ENCODE measurements at places on chromosomes 1 and 21.

DNA sequence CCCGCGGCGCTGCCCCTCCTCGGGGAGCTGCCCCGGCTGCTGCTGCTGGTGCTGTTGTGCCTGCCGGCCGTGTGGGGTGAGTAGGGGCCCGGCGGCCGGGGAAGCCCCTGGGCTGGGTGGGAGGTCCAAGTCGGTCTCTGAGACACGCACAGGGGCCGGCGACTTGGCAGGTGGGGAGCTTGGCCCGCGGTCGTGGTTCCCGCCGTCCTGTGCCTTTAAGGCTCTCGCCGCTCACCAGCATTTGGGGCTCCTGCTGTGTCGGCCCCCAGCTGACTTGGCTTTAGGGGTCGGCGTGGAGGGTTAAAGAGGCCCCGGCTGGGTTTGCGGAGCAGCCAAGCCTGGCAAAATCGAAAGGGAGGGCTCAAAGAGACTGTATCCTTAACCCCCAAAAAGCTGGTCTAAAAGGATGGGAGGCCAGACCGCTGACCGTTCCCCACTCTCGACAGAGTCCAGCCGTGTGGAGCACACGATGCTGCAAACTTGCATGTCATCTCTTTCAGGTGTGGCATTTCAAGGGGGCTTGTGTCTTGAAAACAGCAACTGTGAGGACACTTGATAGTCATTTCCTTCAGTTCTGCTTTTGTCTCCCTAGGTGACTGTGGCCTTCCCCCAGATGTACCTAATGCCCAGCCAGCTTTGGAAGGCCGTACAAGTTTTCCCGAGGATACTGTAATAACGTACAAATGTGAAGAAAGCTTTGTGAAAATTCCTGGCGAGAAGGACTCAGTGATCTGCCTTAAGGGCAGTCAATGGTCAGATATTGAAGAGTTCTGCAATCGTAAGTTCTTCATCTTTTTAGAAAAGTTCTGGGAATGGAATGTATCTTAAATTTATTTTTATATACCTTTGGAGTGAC lies 540 bp downstream of the CD55 start:
- no peak for DNase-seq

- no peak for DNase-seq
Observed at GRCh38 chr21:37446552-37446951, 80.0 kb downstream of the DYRK1A start.

DNA sequence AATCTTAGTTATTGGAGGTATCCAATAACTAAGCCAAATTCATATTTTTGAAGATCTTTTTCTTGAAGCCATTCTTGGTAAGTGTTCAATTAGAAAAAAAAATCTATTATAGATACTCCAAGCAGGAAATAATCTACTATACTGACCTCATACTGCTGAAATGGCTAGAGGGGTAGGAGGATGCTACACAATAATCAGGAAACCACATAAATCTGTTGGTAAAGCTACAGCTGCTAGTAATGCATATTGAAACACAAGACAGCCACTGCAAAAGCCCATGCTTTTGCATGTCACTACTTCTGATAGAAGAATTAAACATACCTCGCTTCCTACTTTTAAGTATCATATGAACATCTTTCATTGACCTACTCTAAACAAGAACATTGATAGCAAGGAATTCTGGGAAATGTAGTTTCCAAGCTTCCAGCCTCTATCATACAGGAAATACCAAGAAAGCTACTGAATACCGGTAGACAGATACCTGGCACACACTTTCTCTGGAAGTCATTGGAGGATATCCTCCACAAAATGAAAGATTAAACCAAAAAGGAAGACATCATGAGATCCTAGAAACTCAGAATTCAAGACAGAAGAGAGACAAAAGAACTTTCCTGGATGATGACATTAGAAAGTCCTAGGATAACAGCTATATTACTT lies 103.0 kb upstream of the VAV3 start:
- no peak for DNase-seq

DNA sequence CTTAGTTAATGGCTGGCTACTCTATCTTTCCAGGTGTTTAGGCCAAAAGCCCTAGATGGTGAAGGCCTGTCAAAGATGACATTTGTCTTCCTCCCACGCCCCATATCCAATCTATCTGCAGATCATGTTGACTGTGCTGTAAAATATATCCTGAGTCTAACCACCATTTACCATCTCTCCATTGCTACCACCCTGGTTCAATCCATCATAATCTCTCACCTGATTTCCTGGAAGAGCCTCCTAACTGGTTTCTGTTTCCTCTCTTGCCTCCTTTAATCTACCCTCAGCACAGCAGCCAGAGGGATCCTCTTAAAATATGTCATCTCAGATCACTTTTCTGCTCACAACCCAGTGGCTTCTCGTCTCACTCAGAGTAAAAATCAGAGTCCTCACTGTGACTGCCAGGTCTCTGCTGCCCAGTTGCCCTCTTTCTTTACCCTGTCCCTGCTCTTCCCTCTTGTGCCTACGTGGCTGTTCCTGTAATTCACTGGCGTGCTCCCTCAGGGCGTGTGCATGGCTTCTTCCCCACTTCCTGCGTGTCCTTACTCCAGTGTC lies 17.8 kb downstream of the TMEM50A start:
- no peak for DNase-seq

- no peak for DNase-seq
Observed at GRCh38 chr21:18370301-18370700, 33.3 kb downstream of the TMPRSS15 start.

GRCh38 chr1:21260405-21261125 lies 29.7 kb downstream of the ECE1 start:
- peak; percentile 78 for DNase-seq

DNA sequence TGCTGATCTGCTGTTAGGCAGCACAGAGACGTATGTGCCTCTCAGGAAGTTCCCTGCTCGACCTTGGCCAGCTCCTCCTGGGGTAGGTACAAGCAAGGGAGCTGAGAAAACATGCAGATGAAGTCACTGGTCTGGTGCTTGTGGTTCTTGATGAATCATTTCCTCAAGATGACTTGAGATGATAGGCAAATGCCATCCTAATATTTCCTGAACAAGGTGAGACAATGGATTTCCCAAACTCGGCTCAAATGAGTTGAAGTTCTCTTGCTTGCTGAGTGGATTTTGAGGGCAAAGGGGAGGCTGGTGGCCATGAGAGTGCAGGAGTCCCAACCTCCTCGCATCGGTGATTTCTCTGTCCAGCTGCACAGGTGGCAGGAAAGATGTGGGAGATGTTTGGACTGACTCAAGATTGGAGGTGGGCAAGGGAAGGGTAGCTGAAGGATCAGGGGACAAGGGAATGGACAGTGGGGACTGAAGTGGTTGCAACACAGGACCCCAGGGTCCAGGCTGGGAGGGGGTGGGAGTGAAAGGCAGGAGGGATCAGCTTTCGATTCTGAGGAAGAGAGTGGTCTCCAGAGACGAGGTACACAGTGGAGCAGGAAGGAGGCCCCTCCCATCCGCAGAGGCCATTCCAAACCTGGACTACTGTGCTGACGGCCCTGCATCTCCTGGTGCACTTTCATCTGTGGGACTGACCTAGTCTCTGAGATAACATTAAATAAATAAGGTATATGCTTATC lies 63.9 kb downstream of the CAPN2 start:
- DNase-seq = no peak

- no peak for DNase-seq
Observed at GRCh38 chr1:239368436-239369109, 17.8 kb upstream of the CHRM3 start.

GRCh38 chr1:200873116-200873670 lies 412 bp downstream of the GPR25 start:
- DNase-seq = peak; percentile 52

DNA sequence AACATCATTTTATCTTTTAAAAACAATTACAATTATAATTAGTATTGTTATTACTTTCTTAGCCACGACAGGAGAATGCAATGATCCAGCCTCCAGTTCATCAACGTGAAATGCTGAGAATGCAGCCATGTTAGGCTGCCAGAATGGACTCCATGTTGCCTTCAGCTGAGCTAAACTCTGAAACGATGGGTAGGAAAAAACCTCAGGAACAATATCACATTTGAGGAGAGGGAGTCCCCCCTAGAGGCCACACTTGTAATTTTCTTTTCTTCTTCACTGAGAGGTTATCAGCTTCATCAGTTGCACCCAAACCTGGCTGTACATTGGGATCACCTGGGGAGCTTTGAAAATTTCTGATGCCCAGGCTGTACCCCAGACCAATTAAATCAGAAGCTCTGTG lies 34.6 kb upstream of the DNAH14 start:
- DNase-seq = no peak

GRCh38 chr1:11301601-11302000 lies 28.6 kb downstream of the UBIAD1 start:
- no peak for DNase-seq

GRCh38 chr1:115980998-115981993 lies 5.0 kb downstream of the SLC22A15 start:
- no peak for DNase-seq

GRCh38 chr1:151535326-151536271 lies 4.5 kb upstream of the TUFT1 start:
- DNase-seq = no peak

- DNase-seq = no peak
Observed at GRCh38 chr21:16504281-16504680, 774.5 kb downstream of the USP25 start.

- no peak for DNase-seq
Observed at GRCh38 chr1:162984699-162985098, 84.5 kb upstream of the RGS4 start.

GRCh38 chr1:180836449-180836848 lies 76.2 kb upstream of the KIAA1614 start:
- no peak for DNase-seq

DNA sequence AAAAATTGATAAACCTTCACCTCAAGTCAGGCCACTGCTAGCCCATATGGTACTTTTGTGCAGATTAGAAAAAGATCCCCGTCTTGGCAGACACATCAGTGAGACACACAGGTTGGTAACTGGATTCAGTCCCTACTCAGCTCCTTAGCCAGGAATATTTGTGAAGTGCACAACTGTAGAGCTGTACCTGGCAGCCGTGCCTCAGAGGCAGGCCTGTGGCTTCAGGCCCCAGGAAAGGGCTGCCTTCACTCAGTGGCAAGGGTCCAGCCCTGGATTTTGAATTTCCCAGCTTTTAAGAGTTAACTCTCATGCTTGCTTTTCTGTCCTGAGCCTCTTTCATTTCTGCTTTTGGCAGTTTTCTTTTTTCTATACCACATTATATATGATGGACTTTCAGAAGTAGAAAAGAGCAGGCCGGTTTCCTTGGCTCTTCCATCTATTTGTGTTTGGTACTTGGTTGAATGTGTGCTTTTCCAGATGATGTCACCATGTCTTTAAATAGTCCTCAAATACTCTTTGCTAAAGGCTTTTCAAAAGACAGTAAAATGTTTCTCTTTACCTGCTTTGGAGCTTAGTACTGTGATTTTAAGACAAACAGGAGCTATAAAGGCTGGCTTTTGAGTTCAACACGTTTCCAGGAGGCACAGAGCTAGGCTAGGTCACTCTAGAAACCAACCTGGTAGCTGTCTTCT lies 186.6 kb downstream of the AK5 start:
- no peak for DNase-seq

- DNase-seq = no peak
Observed at GRCh38 chr1:39779821-39780220, 8.7 kb upstream of the OXCT2 start.

DNA sequence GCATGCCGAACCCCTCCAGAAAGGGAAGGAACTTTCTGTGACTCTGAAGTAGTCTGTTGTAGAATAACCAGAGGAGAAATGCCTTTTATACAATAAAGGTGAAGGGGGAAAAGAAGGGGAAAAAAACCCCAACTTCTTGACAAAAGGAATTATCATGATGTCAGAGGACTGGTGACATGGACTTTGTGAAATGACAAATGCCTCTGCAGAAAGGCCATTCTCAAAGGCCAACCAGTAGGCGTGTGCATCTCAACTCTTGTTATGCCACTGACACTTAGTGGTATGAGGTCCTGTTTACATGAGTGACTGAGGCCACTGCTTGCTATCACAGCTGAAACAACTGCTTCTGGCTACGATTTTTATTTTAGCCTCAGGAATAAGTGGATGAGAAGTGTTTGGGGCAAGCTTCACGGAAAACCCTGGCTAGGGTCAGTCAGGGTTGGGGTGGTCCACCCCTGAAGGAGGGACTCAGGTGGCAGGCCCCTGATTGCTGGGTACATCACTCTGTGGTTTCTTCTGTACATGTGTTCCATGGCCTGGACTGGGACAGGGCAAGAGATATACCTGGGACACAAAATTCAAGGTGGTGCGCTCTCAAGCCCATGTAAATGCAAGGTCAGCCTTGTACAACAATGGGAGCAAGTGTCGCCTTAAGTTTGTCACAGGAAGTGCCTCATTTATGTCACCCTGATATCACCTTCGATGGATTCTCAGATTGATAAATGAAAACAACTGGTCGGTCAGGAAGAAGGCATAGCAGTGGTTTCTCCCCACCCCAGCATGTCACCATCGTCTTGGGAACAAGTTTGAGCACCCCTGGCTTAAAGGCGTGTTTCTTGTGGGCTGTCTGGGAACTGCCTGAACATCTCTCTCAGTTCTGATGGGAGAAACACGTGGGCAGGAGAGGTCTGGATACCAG lies 12.4 kb downstream of the RUNX1 start:
- DNase-seq = no peak

GRCh38 chr1:247385283-247385682 lies 30.7 kb upstream of the NLRP3 start:
- no peak for DNase-seq

DNA sequence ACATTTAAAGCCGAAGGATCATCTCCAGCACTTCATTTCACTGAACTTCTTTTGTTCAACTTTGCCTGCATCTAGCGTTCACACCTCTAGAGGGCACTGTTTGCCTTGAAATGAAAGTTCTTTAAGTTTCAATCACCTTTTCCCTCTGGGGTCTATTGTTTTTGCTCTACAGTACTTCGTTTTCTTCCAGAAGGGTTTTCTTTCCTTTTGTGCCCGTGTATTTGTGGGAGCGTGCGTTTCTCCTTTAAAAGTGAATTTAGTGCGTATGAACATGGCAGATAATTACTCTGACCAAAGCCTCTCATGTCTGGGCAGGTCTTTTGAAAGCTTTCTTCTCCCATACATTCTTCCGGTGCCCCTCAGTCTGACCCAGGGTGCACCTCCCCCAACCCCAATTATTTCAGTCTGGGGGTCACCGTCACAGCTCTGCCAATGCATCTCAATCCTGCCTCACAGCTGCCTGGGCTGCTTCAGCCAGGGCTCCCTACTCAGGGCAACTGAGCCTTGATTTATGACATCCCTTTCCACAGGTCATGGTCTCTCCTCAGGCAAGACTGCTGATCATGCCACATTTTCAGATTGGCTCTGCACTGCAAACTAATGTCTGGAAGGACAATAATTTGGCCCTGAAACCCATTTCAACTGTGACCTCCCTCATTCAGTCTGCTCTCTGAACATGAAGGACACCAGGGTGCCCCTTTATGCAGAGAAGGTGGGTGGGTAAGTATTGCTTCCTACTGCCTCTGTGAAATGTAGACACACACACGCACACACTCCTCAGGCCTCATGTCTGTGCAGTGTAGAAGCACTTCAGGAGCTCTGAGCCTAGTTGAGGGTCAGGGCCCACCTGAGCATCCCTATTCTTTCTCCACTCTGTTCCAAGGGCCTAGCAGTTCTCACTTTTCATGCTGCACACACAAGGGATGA lies 88.6 kb downstream of the NUF2 start:
- DNase-seq = peak; percentile 49

- DNase-seq = no peak
Observed at GRCh38 chr1:160647329-160647720, 481 bp upstream of the SLAMF1 start.
